ENCODE measurements at places on chromosomes 5 and 9. TPM values are rescaled to one million over a fixed set of nuclear protein-coding genes. Genes with fewer than 3 reads are reported as not detected.
A peak's percentile ranks its signal among the peaks of the same experiment; 100 is the strongest.

GRCh38 chr9:102518324-102518723 is 476.8 kb upstream of the CYLC2 start:
- no peak for DNase-seq

GRCh38 chr9:120202856-120203654 is 376.9 kb downstream of the CDK5RAP2 start:
- DNase-seq = no peak

DNA sequence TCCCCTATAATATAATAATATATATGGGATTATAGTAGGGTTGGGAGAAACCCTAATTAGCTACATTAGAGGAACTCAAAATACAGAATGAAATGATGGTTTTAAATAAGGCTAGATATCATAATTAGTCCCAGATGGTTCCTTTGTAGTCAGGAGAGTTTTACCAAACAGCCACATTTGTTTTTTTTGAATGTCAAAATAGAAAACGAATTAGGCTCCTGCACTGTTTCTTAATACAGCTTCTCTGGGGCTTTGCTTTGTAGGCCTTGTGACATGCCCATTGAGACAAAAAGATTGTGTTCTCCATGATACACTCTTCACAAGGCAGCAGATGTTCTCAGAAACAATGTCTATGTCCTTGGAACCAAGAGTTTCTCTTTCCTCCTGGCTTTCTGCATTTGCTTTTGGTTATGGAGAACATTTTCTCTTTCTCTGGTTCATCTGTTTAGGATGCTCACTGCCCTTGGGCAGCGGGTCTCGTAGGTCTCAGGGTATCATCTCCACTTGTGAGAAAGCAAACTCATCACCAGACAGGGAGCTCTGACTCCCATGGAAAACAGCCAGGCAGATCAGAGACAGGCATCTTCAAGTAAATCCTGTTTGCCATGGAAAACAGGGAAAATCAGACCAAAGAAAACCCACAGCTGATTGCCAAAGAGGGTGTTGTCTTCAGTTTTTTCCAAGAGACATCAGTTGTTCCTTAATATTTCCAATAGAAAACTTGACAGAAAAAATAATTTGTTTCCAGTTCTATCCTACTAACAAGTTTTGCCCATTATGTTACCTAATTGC is 54.1 kb upstream of the RPS23 start:
- DNase-seq = no peak

- DNase-seq = no peak
These were observed 64.9 kb downstream of the PDE4D start for GRCh38 chr5:59828623-59829022.

DNA sequence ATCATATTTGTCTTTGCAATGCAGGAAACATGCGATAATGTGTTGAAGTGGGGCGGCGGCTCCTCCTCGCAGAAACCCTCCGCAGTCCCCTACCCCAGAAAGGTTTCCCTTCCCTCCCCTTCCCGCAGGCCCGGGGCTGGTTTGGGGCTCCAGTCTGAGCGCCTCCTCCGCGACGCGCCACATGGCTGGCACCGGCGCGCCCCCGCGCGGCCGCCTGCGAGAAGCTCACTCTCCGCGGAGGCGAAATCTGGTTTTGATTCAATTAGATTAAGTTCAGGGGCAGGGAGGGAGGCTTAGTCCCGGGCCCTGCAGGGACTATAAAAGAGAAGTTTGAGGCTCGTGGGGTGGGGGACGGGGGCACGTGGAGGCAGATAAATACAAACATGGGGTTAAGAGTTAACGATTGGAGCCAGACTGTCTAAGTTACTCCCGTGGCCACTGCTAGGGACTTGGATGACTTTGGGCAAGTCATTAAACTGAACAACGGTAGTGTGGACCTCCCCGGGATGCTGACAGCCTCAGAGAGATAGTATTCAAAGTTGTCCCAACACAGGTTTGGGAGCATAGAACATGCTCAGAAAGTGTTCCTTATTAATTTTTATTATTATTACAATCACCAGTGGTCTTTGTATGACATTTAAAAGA is 69.4 kb downstream of the MSX2 start:
- DNase-seq = peak; percentile 88

DNA sequence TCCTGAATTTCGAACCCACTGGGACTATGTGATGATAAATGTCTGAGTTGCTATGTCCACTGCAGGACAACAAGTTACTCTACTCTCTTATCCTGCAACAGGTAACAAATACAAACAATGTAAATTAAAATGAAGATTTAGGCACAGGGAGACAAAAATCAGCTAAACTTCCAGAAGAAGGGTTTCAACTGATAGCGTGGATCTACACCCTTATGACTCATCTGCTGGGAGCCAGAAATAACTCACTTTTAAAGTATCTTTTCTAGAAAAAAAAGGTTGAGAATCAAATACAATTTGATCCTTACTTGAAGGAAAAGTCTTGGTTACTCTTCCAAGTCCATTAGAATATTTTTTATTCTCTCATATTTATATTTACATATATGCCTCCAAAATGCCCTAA is 21.4 kb downstream of the PJA2 start:
- DNase-seq = no peak

- no peak for DNase-seq
These were observed 110.3 kb downstream of the NXNL2 start for GRCh38 chr9:88645172-88645878.

DNA sequence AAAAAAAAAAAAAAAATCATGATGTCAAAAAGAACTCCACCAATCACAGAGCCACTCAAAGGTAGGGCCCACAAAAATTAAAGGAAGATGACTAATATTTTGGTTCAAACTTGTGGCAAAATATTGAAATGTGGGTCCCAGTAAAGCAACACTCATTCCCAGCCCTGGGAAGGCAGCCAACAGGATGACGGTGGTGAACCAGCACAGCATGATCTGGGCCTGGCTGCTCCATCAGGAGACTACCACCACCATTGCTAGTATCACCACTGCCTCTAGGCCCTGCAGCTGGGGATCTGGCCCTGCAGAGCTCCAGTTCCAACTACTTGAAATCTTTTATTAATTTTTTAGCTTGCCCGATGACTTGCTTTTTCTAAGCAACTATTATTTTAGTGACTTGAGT is 206.8 kb upstream of the ITGA1 start:
- no peak for DNase-seq

- no peak for DNase-seq
These were observed 137.6 kb downstream of the OLFM1 start for GRCh38 chr9:135224921-135225541.

The NIM1K gene
- not detected for total RNA-seq

The GRM6 gene
- total RNA-seq = not detected

The GABRA1 gene
- 1.4 TPM for total RNA-seq

The CNTNAP3 gene
- total RNA-seq = 9.9 TPM

The PCDHA4 gene
- total RNA-seq = 7.6 TPM
